ENCODE measurements at places on chromosomes 5 and 9. TPM values are rescaled to one million over a fixed set of nuclear protein-coding genes. Genes with fewer than 3 reads are reported as not detected.

DNA sequence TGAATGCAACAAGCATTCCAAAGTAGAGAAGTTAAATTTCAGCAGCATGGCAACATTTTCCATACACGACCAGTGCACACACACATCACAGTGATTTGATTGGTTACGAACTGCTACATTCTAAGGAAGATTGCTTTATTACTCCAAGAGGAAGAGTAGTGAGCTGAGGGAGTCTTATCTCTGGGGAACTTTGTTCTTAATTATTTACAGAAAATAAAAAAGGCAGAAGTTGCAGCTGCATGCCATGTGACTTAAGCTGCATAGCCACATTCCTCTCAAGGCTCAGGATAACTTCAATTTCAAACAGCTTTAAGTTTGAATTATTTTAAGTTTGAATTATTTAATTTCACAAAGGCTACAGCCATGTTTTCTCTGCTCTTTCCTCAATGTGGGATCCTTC is 71.6 kb upstream of the HSPB3 start:
- DNase-seq: no peak

DNA sequence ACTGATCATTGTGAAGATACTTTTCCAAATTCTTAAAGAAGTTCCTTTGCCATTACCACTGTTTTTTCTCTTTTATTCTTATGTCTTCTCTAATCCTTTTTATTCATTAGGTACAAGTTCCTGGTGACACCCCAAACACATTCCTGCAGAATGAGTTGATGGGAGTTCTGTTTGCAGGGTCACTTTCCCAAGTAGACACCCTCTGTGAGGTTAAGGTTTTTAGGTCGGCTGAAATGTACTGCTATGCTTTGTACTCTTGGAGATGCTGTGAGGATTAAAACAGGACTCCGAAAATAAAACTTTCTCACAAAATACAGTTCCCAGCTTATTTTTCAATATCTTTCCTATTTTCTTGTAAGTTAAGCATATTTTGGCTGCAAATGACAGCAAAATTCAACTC is 143.3 kb upstream of the TLE4 start:
- no peak for DNase-seq

DNA sequence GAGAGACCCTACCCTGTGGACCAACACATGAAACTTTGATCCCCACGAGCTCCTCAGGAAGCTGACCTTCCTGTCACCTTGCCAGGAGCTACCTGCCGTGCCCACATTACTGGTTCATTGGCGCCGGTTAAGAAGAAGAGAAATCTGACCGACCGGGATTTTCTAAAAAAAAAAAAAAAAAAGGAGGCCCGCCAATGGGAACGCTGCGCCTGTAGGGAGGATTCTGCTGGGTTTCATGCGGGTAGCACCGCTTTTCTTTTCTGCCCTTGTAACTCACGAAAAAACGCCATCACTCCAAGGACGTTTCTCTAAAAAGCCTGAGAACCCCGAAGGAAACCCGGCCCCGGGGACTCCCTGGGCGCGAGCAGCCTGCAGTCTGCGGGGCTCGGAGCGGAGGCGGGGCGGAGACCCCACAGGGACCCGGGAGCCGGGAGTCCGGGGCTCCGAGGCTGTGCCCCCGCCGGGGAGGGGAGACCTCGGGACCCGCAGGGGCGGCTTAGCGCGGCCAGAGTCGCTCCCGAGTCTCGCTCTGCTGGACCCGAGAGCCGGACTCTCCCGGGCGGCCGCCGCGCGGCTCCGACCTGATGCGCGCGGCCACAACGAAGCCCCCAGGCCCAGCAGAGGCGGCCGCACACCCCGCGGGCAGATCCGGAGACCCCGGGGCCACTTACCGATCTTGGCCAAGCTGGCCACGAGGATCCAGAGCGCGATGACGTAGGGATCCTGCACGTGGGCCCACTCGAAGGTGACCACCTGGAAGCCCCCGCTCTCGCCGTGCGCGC is 617 bp downstream of the SLC9A3 start:
- DNase-seq: no peak

- no peak for DNase-seq
These were observed 315.3 kb upstream of the SLC30A5 start for GRCh38 chr5:68778484-68778883.

DNA sequence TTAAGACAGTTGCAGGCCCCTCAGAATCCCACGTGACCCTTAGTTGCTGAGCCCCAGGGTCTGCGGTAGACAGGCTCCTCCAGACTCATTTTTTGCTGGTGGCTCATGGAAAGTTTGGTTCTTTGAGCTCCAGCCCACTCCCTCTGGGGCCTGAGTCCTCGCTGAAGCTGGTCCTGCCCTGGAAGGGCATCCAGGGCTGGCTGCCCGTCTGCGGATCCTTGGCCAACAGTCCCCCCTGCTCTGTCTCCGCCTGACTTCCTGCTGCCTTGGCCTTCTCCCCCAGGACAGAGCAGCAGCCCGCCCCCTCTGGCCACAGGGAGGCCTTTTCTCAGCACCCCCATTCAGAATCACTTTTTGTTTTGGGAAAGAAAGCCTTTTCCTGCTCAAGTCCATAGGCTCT is 24.4 kb downstream of the SLC6A7 start:
- no peak for DNase-seq

GRCh38 chr5:63135291-63135690 is 556.7 kb downstream of the LRRC70 start:
- DNase-seq: peak; percentile 89

GRCh38 chr5:59506285-59506877 is 387.1 kb downstream of the PDE4D start:
- no peak for DNase-seq

- DNase-seq: no peak
These were observed 25.3 kb downstream of the IRX2 start for GRCh38 chr5:2725980-2726765.

- DNase-seq: no peak
These were observed 124.8 kb upstream of the RAD23B start for GRCh38 chr9:107158321-107158720.

GRCh38 chr5:113202746-113203716 is 226.4 kb downstream of the DCP2 start:
- DNase-seq: no peak

DNA sequence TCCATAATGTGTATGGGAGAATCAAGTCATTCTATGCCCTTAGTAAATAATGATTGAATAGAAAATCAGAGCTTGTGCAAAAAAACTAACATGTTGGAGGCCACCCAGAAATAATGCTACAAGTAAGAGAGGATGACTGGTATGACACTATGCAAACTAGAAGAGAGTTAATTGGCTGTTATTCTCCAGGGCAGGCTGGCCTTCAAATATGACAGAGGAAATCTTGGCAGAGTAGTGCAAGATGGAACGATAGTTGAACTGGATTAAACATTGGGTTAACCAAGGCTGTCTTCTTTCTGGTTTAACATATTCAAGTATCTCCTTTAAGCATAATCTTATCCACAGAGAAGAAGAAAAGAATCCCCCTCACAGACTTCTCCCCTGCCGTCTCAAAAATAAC is 196.1 kb downstream of the MPDZ start:
- no peak for DNase-seq

DNA sequence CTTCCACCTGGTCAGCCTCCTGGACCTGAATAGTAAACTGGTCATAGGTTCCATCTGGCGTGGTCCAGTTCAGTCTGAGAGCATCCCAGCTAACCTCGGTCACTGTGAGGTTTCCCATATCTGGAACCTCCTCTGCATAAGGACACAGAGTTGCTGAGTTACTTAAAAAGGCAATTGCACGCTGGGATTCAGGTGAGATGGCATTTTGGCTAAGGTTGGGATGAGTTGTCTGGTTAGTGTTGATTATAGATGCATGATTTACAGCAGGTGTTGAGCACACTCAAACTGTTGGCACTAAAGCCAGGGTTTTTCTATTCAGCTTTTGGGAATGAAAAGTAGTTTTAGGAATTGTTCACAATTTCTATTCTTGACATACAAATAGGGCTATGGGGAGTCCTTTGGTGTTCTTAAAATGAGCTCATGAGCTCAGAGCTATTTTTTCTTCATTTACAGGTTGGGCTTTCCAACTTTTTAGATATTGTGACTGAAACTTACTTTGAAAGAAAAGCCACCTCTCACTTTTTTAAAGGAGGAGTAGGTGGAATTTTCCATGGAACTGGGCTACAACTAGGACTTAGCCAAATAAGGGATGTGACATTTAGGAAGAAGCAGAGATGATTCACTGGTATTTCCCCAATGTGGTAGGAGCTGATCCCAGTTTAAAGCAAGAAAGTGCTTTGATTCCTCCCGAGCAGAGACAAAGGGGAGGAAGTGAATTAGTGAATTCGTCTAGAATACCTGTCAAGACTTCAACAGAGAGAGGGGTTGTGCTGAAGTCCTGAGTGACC is 54.7 kb downstream of the TNC start:
- DNase-seq: no peak

GRCh38 chr9:33129886-33130881 is 37.0 kb downstream of the B4GALT1 start:
- DNase-seq: no peak

DNA sequence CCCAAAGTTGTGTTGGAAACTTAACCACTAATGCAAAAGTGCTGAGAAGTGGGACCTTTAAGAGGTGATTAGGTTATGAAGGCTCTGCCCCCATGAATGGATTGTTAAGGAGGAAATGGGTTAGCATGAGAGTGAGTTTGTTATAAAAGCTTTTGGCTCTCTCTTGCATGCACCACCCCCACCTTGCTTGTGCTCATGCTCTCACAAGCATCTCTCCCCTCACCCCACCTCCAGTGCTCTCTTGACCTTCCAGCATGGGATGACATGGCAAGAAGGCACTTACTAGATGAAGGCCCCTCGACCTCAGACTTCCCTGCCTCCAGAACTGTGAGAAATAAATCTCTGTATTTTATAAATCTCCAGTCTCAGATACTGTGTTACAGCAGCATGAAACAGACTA is 52.8 kb downstream of the RICTOR start:
- no peak for DNase-seq

DNA sequence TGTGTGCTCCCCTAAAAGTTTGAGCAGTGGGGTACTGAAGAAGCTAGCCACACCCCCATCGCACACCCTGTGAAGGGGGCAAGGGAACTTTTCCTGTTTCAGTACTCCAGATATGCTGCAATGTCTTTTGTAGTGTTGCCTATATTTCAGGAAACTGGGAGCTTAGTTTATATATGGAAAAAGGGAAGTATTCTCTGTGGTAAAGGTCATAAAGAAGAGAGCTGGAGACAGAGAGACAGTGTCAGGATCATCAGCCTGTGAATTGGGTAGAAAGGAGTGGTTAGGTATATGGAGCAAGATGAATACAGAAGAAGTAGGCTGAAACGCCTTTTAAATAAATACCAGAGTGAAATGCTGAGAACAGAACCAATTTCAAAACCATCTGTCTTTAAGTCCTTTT is 82.2 kb upstream of the C9orf72 start:
- DNase-seq: no peak

GRCh38 chr9:117744856-117745389 is 40.7 kb downstream of the TLR4 start:
- no peak for DNase-seq

DNA sequence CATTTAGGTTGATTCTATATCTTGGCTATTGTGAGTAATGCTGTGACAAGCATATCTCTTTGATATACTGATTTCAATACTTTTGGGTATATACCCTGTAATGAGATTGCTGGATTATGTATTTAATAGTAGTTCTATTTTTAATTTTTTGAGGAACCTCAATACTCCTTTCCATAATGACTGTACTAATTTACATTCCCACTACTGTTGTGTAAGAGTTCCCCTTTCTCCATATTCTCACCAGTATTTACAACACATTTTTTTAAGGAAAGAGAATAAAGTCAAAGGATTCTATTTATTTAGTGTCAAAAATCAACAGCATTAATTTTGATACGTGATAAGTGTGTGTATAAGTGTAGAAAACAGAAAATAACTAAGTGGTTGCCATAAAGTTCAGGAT is 356.4 kb upstream of the EDIL3 start:
- DNase-seq: no peak

DNA sequence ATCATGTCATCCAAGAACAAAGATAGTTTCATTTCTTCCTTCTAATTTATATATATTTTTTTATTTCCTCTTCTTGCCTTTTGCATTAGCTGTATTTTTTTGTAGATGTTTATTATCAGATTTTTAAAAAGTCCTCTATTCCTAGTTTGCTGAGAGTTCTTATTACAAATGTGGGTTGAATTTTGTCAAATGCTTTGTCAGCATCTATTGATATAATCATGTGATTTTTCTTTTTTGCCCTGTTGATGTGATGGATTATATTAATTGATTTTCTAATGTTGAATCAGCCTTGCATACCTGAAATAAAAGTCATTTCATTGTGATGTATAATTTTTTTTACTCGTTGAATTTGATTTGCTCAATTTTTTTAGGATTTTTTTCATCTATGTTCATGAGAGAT is 46.9 kb downstream of the FOXB2 start:
- no peak for DNase-seq

Gene TAF11L8
- not detected for polyA plus RNA-seq

Gene WWC1
- 69.6 TPM for polyA plus RNA-seq

Gene SPATA31D4
- polyA plus RNA-seq: not detected

Gene PCDHGA9
- polyA plus RNA-seq: 4.4 TPM

Gene GHR
- polyA plus RNA-seq: 35.0 TPM

Measured in right lung (tissue), 10 donors.